ENCODE measurements at places on chromosomes 4 and X.
A peak's percentile ranks its signal among the peaks of the same experiment; 100 is the strongest.

- no peak for DNase-seq
Measured at GRCh38 chr4:70678383-70678999, 9.8 kb upstream of the UTP3 start.

GRCh38 chr4:173415092-173415491 is 16.2 kb upstream of the SCRG1 start:
- no peak for DNase-seq

DNA sequence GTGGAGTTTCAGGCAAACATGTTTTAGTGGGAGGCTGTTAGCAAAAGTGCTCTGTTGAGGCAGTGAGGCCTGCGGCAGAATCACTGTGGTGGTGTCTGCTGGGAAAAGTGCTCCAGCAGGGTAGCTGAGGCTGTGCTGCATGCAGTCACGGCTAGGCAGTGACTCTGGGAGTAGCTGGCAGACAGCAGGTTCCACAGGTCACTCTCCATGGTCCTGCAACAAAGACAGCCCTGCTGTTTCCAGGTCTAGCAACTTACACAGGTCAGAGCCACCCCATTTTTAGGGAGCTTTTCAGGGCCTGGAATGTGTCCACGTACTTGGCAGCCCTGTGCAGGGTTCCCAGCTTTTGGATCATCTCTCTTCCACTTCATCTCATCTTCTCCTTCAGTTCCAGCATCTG is 184.3 kb downstream of the NAA11 start:
- peak; percentile 14 for DNase-seq

DNA sequence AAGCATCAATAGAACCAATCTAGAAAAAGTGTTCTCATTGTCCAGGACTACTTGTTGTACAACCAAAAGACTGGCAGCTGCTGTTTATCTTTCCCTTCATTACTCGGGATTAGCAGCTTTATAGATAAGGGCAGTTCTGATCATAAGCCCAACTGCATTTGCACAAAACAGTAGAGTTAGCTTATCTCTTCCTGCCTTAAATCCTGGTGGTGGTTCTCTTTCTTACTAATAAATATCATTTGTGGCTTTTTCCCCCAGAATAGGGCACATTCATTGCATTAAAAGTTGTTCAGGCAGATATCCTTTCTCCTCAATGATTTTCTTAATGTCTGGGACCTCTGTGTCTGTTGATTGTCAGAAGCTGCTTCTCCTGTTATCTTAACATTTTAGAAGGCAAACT is 20.2 kb upstream of the RRAGB start:
- no peak for DNase-seq

- no peak for DNase-seq
Measured at GRCh38 chrX:19569121-19569805, 54.0 kb upstream of the MAP3K15 start.

- no peak for DNase-seq
Measured at GRCh38 chr4:89049853-89050252, 7.1 kb downstream of the FAM13A start.

GRCh38 chr4:7068883-7069282 is 1.0 kb upstream of the GRPEL1 start:
- no peak for DNase-seq

GRCh38 chrX:130118441-130119311 is 8.4 kb upstream of the ELF4 start:
- no peak for DNase-seq

DNA sequence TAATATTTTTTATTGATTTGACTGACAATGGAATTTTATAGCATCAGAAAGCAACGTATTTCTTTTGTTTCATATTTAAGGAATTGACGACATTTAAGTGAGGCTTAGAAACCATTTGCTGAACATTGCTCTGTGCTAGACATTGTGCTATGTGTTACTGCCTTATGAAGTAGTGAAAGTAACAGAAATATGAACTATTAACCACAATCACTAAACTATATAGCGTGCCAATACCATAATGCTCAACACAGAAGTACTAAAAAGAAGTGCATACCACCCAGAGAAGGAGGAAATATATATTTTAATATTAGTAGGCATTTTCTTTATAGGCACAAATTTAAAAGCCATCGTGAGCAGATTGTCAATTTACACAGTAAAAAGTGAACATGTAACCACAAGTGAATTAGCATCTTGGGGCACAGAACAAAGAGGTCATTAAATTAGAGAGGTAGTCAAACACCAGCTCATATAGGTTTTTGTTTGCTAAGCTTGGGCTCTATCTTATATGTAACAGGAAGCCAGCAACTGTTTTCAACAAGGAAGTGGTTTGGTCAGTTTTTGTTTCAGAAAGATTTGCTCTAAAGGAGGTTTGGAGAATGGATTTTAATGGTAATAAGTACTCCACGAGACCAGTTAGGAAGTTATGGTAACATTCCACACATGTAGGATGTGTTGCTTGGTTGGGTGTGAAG is 270.7 kb downstream of the GRXCR1 start:
- no peak for DNase-seq

DNA sequence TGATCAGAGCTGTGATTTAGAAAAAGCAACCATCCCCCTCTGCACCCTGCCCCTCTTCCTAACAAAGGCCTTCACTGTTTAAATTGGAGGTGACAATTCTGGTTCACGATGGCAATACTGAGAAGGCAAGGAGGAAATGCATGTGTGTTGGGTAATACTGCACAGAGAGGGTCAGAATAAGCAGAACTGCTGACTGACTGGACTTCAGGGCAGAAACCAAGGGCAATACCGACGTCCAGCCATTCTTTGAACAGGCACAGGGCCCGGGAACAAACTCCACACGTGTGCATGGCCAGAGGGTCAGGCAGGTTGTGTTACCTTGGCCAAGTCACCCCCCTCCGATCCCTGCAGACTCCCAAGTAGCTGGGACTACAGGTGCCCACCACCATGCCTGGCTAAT is 6.0 kb downstream of the ACSL1 start:
- DNase-seq = no peak

DNA sequence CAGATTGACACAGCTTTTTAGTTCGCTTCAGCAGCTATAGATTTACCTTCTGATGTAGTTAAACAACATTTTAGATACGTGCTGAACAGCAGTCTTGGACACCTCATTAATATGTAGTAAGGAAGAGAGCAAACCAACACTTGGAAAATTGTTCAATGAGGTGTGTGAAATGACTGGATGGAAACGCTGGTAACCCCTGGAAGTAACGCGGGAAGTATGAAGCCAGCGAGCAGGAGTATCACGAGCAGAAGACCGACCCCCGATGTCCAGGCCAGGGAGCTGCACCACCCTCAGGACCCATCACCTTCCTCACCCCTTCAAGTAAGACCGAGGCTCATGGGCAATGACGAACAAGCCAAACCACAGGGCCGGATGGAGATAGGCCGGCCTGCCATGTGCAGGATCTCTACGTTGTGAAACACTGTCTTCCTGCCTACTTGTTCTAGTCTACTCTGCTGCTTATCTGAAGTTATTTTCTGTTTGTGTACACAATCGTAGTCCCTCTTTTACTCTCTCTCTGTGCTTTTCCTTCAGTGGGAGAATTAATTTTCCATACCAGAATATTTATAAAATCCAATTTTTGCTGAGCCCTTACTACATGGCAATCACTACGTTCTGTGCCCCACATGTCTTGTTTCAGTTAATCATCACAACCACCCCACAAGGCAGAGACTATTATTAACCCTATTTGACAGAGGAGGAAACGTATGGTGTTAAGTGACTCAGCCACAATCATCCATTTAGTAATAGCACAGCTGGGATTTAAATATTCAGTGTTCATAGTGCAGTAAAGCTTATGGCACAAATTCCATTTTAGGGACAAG is 221.7 kb downstream of the APBB2 start:
- no peak for DNase-seq

- no peak for DNase-seq
Measured at GRCh38 chrX:13669246-13669737, 16.4 kb downstream of the TCEANC start.

DNA sequence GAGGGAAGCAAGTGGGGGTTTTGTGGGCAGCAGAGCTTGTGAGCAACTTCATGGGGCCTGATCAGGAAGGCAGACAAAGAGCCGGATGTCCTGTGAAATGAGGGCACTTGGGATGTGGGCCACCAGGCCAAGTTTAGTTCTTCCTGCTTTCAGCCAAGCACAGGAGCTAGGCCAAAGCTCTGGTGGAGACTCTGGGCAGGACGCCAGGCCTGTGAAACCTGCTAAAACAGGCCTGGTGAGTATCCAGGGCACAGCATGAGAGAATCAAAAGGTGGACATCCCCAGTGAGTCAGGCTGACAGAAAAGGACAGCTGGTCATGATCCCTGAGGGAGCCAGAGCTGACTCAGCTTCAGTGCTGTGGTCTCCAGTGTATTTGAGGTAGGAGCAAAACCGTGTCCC is 95.7 kb downstream of the NPNT start:
- DNase-seq = no peak

GRCh38 chr4:173521467-173522159 is 8.4 kb downstream of the HAND2 start:
- DNase-seq = no peak

GRCh38 chr4:184061582-184061981 is 156.1 kb downstream of the ENPP6 start:
- DNase-seq = no peak

- DNase-seq = no peak
Measured at GRCh38 chr4:151725087-151725486, 35.7 kb downstream of the GATB start.

DNA sequence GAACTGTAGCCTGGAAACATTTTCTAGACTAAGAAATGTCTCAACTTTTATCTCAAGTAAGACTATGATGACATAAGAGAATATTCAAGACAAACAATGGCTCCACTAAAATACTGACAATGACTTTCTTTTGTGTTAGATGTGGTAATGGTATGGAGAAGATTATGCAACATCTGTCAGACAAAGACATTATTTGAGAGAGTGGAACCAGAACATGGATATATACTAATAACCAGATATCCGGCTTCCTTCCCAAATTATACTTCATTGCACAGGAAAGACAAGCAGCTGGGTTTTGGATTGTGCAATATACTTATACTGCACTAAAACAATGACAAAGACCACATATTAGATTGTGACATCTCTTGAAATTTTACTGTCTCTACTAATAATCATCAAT is 290.8 kb upstream of the GIMD1 start:
- DNase-seq = no peak

DNA sequence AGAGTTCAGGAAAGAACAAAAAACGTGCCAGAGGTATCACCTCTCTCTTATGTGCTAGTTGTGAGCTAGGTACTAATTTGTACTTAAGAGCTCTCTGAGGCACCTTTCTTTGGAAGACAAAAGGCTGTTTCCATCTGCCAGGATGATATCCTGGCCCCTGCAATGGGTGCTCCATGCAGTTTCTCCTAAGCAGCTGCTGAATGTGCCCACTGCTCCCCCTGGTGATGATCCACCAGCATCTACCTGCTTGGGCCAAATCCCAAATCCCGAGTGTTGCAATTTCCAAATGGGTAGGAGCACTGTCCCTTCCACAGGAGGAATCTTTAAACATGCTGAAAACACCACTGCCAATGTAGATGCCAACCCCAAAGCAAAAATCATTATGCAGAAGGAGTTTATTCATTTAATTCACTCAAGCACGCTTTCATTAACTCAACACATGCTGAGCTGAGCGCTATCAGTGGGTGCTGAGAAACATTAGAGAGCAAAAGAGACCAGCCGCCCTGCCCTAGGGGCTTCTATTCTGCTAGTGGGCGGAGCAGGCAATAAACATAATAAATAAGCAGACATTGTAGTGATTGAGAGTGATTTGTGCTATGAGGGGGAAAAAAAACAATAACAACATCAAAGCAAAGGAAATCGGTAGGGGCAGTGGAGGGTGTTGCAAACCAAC is 69.6 kb upstream of the C4orf50 start:
- DNase-seq = peak; percentile 68

DNA sequence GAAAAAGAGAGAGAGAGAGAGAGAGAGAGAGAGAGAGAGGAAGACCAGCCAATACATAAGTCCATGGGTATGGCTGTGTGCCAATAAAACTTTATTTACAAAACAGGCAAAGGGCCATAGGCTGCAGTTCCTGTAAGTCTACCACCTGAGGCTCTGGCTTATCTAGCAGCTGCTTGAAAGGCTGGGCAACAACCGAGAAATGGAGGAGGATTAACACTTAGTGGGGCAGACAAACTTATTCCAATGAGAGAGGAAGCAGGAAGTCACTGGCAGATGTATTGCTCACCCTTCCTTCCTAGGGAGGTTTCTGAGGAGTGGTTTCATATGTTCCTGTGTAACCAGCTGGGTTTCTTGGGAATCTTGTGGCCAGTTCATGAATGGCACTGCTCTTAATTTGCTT is 4.7 kb upstream of the GPR143 start:
- DNase-seq = no peak

GRCh38 chr4:2354118-2354517 is 64.3 kb downstream of the ZFYVE28 start:
- no peak for DNase-seq

DNA sequence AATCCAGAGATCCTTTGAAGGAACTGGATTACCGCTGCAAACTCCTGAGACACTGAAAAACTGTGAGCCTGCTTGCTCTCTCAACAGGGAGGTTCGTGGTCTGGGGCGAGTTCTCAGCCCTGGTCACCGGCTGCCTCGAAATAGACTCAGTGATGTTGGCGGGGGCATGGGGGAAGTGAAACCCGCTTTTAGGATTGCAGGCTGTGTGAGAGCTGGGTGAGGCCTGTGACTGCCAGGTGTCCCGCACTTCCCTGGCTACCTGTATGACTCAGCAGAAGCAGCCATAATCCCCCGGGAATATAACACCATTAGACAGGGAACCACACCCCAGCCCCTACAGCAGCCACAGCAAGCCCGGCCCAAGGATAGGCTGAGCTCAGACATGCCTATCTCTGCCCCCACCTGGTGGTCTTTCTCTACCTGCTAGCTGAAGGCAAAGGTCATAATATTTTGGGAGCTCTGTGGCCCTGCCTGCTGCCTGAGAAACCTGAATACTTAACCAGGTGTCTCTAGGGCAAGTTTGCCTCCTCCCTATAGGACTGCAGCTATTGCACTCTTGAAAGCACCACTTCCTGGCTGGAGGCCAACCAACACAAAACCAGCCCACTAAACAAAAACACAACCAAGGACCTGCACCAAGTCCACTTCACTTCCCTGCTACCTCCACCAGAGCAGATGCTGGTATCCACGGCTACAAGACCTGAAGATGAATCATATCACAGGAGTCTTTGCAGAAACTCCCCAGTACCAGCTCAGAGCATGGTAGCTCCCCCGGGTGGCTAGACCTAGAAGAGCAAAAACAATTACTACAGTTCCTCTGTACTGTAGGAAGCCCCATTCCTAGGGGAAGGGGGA is 202.0 kb downstream of the RRAGB start:
- DNase-seq = no peak

- DNase-seq = no peak
Measured at GRCh38 chrX:57353472-57354132, 67.1 kb downstream of the FAAH2 start.

DNA sequence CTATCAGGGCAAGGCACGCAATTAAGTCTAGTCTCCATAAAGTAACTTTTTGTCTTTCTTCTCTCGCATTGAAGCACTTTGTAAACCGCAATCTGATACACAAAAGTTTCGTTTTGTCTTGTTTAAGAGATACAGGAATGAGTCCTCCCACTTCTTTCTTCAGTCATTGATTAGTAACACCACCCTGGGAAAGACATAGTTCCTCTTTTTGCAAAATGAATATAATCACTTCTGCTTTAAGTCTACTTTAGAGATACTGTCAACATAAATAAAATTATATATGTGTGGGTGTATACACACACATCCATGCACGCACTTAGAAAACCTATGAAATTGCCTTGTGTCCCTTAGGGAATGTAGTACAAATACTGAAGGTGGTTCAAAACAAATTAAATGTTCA is 11.7 kb downstream of the COQ2 start:
- no peak for DNase-seq
